ENCODE measurements at places on chromosomes 5 and 9.

- DNase-seq = no peak
Observed at GRCh38 chr9:77215874-77216273, 38.5 kb downstream of the VPS13A start.

DNA sequence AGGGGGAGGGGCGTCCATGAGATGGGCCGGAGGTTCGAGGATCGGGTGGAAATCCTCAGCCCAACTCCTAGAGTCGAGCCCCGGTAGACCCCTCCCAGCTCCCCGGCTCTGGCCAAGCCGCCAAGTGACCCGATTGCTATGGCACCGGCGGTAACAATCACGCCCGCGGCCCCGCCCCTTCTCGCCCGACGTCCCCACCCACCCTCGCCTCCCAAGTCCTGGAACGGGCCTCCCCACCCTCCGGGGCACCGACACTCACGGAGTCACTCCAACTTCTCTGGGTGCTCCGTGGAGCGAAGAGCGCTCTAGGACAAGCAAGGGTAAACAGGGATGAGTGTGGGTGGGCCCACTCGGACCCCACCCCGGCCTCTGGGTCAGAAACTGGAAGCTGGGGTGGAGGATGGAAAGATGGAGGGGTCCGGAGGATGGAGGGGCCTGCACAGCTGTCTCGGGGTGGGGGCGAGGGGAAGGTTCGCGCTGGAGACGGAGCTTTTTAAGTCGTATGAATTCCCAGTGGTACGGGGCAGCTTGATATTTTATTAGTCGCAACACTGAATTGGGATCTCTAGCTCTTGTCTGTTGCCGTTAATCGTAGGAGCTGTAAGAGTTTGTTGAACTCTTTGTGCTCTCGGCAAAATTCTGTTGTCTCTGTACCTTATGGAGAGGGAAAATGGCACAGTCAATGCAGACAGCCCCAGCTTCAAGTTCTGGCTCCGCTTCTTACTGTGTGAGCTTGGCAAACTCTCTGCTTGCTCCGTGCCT lies at the start of gene SPACA9:
TSS of gene SPACA9 (plus strand) at position 204 of the 762 bp plus-strand sequence. CDS start 5,050 bp downstream, outside the sequence.
- DNase-seq = no peak

DNA sequence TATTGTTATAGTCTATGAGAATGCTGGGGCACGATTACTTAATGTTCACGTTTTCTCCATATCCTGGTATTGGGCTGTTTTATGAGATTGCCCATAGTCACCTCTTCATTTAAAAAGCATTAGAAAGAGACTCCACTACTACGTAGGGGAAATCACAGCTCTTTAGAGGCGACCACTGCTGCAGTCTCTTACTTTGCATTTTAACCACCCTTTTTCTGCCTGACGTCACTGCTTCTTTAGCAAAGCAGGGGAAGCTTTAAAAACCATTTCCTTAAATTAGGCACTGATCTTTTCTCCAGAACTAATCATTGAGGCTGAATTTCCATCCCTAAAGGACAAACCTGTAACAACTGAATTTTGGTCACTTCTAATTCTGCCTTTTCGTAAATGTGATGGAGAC lies 38.9 kb downstream of the ZNF608 start:
- no peak for DNase-seq

- no peak for DNase-seq
Observed at GRCh38 chr5:134530301-134531077, 5.0 kb downstream of the JADE2 start.

DNA sequence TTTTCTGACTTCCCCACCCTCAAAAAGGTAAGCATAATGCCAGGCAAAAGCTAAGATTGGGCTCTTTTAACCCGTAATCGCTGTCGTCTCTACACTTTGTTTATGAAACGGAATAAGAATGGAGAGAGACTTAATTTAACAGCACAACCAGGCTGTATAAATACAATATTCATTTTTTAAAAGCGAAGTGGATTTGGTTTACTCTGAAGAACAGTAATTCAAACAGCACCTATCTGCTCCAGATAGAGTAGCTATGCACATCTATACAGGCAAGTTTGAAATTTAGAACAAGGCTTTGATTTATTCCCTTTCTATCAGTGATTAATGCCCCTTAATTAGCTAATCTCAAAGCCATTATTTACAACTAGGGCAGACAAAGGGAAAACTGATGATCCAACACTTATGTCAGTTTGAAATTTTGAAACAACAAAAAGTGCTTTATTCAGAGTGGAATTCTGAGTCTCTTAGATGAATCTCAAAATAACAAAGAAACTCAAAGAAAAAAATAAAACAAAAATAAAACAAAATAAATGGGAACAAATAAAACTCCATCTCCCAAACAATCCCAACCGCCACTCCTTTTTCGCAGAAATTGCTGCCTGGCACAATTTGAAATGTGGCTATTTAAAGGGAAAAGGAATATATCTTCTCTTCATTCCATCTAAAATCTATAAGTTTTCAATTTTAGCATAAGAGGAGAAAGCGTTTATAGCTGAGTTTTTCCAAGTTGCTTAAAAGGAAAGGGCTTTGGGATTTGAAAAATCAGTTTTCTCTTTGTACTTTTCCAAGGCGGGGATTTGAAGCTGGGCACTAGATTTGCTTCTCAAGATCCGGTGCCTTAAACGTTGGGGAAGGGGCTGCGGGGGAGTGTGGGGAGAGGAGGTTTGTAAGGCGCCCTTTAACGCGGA lies 298.6 kb downstream of the PARP8 start:
- DNase-seq = no peak

DNA sequence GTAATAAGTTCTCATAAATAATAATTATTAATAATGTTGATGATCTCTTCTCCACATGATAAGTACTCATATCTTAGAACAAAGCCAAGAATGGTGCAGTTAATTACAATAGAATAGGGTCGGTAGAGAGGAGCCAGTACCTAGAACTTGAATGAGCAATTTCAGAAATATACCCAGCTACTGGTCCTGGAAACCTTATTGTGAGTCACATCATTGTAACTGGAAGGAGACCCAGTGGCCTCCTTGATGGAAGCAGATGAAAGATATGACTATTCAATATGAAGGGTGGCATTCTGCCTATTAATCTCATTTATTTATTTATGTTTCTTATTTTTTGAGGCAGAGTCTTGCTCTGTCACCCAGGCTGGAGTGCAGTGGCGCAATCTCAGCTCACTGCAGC lies 37.7 kb upstream of the SHOC1 start:
- no peak for DNase-seq

DNA sequence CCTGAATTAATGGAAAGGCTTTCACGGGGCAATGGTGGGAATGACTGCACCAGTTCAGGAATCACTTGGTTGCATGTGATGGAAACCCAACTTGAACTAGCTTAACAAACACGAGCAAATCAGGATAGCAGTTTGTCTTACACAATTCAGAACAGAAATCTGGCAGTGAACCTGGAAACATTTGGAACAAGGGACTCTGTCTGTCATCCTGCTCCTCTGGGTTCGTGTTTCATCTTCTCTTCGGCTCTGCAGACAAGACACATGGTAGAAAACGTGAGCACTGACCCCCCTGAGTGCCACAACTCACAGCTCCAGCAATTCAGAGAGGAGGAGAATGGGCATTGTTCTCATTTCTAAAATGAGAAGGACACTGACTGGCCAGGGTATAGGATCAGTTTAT lies 218.1 kb upstream of the NREP start:
- no peak for DNase-seq

- DNase-seq = no peak
Observed at GRCh38 chr9:85502815-85503655, 238.7 kb downstream of the AGTPBP1 start.

- DNase-seq = peak; percentile 2
Observed at GRCh38 chr9:34047864-34048726, 592 bp downstream of the UBAP2 start.

DNA sequence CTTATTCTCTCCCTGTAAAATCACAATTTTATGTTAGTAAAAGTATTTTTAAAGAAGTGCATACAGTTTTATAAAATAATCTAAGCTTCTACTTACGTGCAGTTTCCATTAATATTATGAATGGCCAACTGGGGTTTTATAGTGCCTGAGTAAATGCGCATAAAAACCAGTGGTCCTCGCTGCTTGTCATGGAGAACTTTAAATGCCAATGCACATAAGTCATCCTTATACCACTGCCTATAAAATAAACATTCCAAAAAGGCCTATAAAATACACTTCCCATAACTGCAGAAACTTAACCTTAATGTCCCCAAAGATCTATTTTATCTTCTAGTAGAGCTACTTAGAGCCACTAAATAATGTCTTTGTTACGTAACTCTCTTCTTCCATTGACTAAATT lies 28.5 kb downstream of the GFM2 start:
- no peak for DNase-seq

DNA sequence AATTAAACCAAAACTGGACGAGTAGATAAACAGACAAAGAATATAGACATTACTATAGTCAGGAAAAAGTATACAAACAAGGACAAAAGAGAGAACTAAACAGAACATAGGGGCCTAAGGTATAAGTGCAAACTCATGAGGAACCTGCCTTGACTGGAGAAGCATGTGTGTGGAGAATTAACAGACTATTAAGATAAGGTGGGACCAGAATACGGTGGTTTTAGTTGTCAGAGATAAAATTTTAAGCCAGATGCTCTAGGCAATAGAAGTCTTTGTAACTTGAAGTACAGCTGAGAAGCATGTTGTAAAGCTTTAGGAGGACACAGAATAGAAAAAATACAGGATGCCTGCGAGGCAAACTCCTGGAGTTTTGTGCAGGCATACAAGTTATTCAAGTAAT lies 707.1 kb downstream of the PTPRD start:
- no peak for DNase-seq

DNA sequence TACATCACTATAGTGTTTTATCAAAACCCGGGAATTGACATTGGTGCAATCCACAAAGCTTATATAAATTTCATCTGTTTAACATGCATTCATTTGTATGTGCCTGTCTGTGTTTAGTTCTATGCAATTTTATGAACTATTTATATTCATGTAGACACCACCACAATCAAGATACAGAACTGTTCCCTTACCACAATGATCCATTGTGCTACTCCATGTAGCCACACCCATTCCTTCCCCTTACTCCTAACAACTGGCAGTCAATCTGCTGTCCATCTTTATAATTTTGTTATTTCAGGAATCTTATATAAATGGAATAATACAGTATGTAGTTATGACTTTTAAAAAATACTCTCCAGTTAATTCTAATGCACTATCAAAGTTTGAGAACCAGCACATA lies 389.5 kb downstream of the HTR1A start:
- no peak for DNase-seq

- no peak for DNase-seq
Observed at GRCh38 chr9:94096819-94097577, 12.7 kb downstream of the PTPDC1 start.

GRCh38 chr5:138463419-138464007 lies 1.8 kb upstream of the EGR1 start:
- DNase-seq = no peak

DNA sequence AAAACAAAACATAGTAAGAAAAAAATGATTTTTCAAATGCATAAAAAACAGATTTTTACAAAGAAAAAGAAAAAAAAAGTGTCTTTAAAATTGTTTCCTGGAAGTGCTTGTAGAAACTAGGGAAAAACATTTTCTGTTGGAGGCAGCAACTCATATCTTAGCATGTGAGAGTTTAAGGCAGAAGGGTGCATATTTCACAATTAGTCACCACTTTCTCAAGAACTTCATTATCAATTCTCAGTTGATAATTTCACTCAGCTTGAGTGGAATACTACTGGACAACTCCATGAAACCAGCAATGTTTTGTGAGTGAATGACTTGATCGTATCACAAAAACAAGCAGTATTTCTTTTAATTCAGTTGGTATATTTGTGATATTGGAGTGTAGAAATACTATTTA lies 508.3 kb upstream of the DAB2 start:
- no peak for DNase-seq

Data from stimulated activated CD4-positive, alpha-beta T cell treated with anti-CD3 and anti-CD28 coated beads, Interleukin-1b, Interleukin-23, amount 100 ng/mL, for 1 hour (primary cell).